ENCODE measurements at places on chromosomes 2 and 18.

- DNase-seq = no peak
Observed at GRCh38 chr2:201144101-201145051, 28.4 kb downstream of the CFLAR start.

- DNase-seq = no peak
Observed at GRCh38 chr2:9462886-9463697, 11.3 kb upstream of the IAH1 start.

- no peak for DNase-seq
Observed at GRCh38 chr2:64329848-64330247, 124.1 kb upstream of the LGALSL start.

- DNase-seq = no peak
Observed at GRCh38 chr2:14634489-14635390, 2.2 kb downstream of the LRATD1 start.

DNA sequence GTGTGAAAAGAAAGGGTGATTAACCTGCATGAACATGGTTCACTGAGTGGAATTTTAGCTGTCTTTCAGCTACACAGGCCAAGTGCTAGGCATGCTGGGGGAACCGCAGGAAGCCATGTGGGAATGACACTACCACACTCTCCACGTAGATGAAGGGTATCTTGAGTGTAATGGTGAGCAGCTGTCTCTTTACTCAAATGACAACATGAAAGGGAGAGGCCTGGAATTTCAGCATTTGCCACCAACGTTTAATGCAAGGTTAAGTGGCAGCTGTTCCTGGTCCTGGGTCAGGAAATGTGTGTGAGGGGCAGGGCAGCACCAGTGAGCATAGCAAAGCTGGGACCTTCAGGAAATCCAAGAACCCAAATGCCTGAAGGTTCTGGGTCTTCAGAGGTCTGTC, 588.4 kb downstream of the SLC4A3 start:
- no peak for DNase-seq

DNA sequence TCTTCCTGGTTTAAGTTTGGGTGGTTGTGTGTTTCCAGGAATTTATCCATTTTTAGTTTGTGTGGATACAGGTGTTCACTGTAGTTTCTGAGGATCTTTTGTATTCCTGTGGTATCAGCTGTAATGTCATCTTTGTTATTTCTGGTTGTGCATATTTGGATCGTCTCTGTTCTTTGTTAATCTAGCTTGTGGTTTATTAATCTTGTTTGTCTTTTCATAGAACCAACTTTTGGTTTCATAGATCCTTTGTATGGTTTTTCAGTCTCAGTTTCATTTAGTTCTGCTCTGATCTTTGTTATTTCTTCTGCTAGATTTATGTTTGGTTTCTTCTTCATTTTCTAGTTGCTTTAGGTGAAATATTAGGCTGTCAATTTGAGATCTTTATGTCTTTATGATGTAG, 202.4 kb upstream of the ZSWIM2 start:
- no peak for DNase-seq

GRCh38 chr18:42174909-42175308, 219.9 kb downstream of the PIK3C3 start:
- no peak for DNase-seq

All from iPS DF 19.7 (cell line).